ENCODE measurements at places on chromosomes 12 and 14.
A peak's percentile ranks its signal among the peaks of the same experiment; 100 is the strongest.

DNA sequence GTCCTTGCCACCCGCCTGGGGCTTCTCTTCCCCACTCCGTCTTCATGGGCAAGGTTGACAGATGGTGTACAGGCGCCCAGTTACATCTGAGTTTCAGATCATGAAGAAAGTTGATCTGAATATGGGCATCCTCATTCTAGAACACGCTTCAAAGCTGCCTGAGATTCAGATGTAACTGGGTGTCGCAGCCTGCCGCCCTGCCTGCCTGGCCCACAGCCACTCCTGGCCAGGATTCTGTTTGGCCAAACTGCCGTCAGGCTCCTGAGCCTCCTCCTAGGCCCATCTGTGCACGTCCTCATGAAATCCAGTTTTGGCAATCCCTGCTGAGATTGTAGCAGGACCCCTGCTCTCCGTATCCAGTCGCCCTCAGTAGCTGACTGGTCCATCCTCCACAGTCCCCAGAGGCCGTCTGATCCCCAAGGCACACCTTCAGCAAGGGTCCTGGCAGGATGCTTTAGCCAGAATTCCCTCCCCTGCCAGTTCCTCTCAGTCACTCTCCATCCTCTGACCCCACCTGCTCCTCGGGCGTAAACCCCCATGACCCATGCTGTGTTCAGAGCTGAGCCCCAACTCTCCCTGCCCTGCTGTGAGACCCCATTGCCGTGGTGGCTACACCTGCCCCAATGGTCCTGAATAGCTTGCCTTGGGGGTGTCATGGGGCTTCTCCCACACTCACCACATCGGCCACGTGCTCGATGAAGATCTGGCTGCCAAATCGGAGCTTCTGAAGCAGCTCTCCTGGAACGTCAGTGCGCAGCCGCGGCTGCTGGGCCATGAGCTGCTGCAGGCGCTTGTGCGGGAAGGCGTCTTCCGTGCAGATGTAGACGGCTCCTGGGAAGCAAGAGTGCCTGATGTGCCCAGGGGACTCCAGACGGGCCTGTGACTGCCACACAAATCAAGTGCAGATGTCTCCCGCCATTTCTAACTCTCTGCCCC is 12.5 kb downstream of the XRCC3 start:
- no peak for DNase-seq

GRCh38 chr14:104818714-104819161 is 17.8 kb downstream of the ZBTB42 start:
- DNase-seq: no peak

- DNase-seq: no peak
These were observed 39.4 kb upstream of the FUT8 start for GRCh38 chr14:65373016-65373670.

DNA sequence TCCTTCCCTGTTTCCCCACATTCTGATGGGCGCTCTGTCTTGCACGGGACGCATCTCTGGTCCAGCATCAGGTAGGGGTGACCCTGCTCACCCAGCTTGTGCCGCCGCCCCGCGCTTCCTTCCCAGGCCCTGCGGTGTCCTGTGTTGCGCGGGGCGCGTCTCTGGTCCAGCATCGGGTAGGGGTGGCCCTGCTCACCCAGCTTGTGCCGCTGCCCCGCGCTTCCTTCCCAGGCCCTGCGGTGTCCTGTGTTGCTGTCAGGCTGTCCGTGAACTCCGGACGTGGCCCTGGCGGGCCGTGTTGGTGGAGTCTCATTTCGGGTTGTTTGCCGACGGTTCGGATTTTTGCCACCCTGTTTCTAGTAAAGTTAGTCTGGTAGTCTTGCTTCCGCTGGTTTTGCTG is 6.8 kb downstream of the FBRSL1 start:
- no peak for DNase-seq

DNA sequence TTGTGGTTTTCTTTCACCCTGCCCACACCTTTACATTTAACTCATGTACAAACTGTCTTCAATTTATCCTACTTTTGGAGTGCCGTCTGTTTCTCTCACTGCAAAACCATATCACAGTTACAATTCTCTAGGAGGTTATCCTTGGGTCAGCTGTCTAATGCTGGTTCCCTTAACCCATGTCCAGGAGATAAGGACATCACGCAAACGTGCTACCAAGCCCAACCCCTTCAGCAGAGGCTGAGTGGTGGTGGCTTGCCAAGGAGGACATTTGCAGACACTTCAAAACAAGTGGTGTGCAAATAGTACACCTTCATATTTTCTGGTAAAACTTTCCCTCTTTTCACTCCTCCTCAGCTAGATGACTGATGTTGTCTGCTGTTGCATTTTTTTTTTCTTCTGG is 167.9 kb downstream of the PAX9 start:
- DNase-seq: no peak

DNA sequence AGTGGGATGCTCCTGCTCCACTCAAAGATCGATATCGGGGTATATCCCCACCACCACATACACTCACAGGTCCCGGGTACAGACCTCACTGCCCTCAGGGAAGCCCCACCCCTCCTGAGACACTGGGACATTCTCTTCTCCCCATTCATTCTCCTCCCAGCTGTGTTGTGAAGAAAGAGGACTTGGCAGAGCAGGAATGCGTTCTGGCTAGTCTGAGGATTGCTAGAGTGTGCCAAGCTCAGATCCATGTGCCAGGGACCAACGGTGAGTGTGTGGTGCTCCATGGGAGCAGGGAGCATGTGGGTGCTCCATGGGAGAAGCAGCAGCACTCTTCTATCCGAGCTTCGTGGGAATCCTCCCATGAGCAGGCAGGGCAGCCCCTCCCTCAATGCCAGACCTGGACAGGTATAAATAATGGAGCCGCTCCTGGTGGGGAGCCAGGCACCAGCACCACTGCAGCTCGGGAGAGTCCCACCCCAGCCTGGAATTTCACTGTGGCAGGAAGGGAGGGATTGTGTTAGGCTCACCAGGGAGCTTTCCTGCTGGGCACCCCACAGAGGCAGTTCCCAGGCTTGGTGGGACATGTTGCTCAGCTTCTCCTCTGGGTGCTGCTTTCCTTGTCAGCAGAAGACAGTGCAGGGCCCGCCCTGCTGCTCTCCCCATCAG is 2.3 kb upstream of the KRT5 start:
- no peak for DNase-seq

DNA sequence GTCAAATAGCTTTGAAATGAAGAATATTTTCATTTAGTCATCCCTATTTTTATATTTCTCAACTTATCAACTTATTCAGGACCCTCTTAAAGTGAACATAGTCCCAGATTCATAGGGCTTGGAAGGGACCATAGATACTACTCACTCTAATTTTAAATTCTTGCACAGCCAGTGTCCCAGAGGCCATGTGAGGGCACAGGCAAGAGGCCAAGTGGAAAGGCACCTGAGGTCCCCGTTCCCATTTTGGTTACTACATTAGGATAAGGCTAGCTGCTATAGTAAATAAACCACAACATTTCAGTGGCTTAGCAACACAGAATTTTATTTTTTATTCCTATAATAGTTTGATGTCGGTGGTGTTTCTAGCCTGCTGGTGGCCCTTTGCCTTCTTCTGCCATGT is 227.8 kb downstream of the SPTSSA start:
- no peak for DNase-seq

DNA sequence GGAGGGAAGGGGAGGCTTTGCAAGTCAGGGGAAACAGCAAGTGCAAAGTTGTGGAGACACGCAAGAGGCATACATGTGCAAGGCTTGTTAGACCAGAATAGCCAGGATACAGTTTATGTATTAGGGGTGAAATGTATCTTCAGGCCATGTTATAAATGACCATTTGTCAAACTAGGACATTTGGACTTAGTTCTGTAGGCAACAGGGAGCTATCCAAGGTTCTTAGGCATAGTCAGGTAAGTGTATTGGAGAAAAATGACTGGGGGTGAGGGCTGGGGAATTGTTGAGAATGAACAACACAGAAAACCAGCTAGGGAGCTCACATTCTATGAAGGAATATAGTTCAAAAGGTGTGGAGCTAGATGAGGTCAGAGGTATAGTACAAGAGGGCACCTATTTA is 42.5 kb downstream of the TPH2 start:
- DNase-seq: no peak

GRCh38 chr12:24838531-24838950 is 110.4 kb downstream of the BCAT1 start:
- DNase-seq: peak; percentile 76

GRCh38 chr12:68139941-68140340 is 19.6 kb downstream of the IFNG start:
- no peak for DNase-seq

DNA sequence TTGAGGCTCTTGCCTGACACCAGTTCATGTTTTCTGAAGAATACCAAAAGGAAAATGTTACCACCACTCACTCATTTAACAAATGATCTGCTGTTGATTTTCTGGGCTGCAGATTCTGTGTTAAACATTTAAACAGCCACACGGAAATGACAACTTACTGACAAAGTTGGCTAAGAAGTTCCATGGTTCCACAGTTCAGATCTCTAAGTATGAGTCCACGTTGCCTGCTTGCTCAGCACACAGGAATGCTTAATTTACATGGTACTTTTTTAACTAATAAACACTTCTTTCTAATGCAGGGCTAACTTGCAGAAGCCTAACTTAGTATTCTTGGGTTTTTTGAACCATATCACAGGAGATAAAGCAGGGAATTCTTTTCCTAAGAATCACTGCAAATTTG is 34.7 kb downstream of the PTGER2 start:
- no peak for DNase-seq

Data from stromal cell of bone marrow (primary cell).